ENCODE measurements at places on chromosomes 4 and X. TPM values are rescaled to one million over a fixed set of nuclear protein-coding genes. Genes with fewer than 3 reads are reported as not detected.
A peak's percentile ranks its signal among the peaks of the same experiment; 100 is the strongest.

DNA sequence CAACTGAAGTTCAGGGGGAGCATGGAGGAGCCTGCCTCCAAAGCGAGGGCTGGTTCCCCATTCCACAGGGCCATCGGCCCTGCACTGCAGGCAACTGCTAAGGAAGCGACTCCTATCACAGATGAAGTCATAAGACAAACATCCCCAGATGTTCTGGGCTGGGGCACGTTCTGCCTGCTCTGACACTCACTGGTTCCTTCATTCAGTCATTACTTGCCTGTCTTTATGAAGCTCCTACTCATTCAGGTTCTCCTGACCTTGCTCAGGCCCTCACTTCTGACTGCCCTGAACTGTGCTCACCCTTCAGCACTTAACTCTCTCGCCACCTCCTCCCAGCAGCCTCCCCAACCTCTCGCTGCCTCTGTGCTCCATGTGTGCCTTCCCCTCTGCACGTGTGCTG is 2.5 kb upstream of the SLC2A9 start:
- H3K4me1 ChIP-seq: no peaks in the 10 kb centered on the region
- H3K36me3 ChIP-seq: no peaks in the 10 kb centered on the region
- no peak for DNase-seq
- H3K27me3 ChIP-seq: peaks cover 4% of the 10 kb centered on the region
- no peak overlapping the region for H3K27ac ChIP-seq

- no peak for DNase-seq
- H3K36me3 ChIP-seq: peaks cover 4% of the 10 kb centered on the region
- H3K27ac ChIP-seq: no peak overlapping the region
Observed at GRCh38 chr4:31851946-31852345, 1131.8 kb downstream of the PCDH7 start.

DNA sequence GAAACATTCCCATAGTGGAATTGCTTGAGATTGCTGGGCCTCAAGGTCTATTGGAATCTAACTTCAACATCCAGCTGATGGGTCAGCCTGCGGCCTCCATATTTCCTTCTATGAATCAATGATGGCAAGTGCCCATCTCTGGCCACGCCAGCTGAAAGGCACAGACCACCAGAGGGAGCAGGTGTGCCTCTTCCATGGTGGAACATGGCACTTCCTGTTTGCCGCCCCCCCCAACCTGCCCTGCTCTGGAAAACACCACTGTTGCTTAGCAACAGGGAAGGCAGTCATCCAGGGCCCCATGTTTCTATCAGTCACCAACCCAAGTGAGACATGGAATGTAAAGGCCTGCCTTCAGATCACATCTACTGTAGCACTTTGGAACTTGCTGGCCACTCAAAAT is 11.6 kb downstream of the PAGE4 start:
- no peak overlapping the region for H3K4me3 ChIP-seq
- H3K36me3 ChIP-seq: no peaks in the 10 kb centered on the region
- DNase-seq: peak; percentile 71

DNA sequence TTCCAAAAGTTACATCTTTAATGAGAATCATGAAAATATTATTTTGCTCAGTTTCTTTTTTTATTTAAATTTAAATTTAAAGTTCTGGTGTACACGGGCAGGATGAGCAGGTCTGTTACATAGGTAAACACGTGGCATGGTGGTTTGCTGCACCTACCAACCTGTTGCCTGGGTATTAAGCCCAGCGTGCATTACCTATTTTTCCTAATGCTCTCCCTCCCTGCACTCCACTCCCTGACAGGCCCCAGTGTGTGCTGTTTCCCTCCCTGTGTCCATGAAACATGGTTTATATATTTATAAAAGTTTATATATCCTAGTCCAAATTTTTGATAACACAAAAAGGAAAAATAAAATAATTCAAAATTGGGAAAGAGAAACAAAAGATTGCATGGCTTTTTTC is 4.0 kb downstream of the AFP start:
- H3K36me3 ChIP-seq: no peaks in the 10 kb centered on the region
- no peak for DNase-seq
- H3K4me3 ChIP-seq: no peak overlapping the region
- H3K27me3 ChIP-seq: no peaks in the 10 kb centered on the region
- H3K4me1 ChIP-seq: no peaks in the 10 kb centered on the region

Gene TKTL1
- total RNA-seq: not detected

Measured in glutamatergic neuron (in vitro differentiated cells).